Right ventricle myocardium superior (tissue), 1 donor: ENCODE measurements at places on chromosomes 5 and 9. TPM values are rescaled to one million over a fixed set of nuclear protein-coding genes. Genes with fewer than 3 reads are reported as not detected.

- DNase-seq: no peak
These were observed 11.1 kb downstream of the NIPSNAP3B start for GRCh38 chr9:104774831-104775573.

DNA sequence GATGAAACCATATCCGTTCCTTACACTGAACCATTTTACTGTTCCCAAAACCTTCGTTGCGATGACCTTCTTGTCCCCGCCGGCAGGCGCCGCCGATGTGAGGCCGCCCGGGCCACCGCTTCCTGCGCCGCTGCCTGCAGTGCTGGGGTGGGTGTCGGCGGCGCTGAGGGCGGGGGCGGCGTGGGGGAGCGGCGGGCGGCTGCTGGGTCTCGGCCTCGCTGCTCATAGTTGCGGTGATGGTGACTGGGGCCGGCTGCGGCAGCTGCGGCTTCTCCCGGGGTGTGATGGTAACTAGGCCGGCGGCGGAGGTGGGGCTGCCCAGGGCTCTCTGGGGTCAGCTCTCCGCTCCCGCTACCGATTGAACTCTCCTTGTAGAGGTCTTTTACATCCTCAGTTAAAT is 14.1 kb upstream of the OR2S2 start:
- peak; percentile 46 for DNase-seq

Gene CARTPT
- total RNA-seq: not detected

- no peak for DNase-seq
These were observed 163.9 kb downstream of the SLF1 start for GRCh38 chr5:94782383-94782782.

- no peak for DNase-seq
These were observed 26.2 kb downstream of the WWC1 start for GRCh38 chr5:168317521-168318147.

GRCh38 chr9:70935856-70936255 is 185.6 kb downstream of the TRPM3 start:
- no peak for DNase-seq
